WTC11 (cell line): ENCODE measurements at places on chromosomes 7 and 10. TPM values are rescaled to one million over a fixed set of nuclear protein-coding genes. Genes with fewer than 3 reads are reported as not detected.

DNA sequence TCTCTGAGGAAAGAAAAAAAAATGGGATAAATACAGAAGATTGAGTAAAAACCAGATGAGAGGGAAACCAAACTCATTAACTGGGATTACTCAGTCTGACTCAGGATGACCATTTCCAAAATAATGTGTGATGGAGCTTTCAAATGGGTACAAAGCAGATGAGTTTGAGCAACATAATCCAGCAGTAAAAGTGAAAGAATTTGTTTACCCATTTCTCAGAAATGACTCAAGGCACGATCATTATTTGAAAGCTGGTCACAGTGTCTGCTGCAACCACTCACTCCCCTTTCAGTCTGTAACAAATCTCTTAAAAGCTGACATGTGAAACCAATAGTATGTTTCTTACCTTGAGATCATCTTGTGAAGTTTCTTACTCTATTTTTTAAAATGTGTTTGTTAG, 104.7 kb upstream of the KLF14 start:
- no peaks in the 10 kb centered on the region for H3K36me3 ChIP-seq
- no peaks in the 10 kb centered on the region; the same call in 1 of the 2 replicates for H3K27me3 ChIP-seq
- H3K27ac ChIP-seq, result no peak overlapping the region
- H3K4me3 ChIP-seq, result no peak overlapping the region

DNA sequence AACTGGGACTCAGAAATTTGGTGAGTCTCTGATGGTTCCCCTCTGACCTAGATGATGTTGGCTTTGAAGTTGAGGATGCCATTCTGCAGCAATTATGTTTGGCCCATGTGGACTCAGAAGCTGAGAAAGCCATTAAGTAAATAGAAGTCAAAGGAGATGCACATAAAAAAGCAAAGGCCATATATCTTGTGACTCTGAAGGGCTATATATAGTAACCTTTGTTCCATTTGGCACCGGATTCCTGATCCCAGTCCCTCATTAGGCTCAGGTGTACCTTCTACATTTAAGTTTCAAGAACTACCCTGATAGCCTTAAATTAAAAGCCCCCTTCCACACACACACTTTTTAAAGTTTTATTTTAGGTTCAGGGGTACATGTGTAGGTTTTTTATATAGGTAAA, 50.0 kb upstream of the PDK4 start:
- DNase-seq, result no peak
- no peaks in the 10 kb centered on the region for H3K4me1 ChIP-seq
- no peaks in the 10 kb centered on the region for H3K36me3 ChIP-seq

DNA sequence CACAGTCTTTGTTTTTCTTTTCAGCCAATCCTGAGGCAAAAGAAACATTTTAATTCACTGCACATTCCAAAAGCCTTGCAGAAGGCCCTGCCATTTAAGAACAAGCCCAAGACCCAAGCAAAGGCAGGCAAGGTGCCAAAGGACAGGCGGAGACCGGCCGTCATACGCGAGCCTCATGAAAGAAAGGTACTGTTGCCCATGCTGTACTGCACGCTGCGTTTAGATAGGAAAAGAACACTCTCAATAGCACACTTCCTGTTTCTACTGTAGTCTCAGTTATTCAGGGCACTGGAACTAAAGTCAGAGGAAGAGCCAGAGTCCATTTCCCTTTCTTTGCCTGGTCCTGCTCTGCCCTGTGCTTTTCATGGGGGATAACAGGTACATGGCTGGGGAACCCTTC, 47.6 kb downstream of the BMS1 start:
- peaks cover 39% of the 10 kb centered on the region for H3K4me1 ChIP-seq
- no peak for DNase-seq
- peaks cover 37% of the 10 kb centered on the region for H3K36me3 ChIP-seq
- H3K4me3 ChIP-seq, result no peak overlapping the region
- H3K27me3 ChIP-seq, result no peaks in the 10 kb centered on the region

- H3K36me3 ChIP-seq, result peaks cover 41% of the 10 kb centered on the region
- no peak for DNase-seq
- H3K27ac ChIP-seq, result no peak overlapping the region
- H3K4me3 ChIP-seq, result no peak overlapping the region
Measured at GRCh38 chr10:89653410-89653869, 8.4 kb upstream of the PANK1 start.

- H3K36me3 ChIP-seq, result no peaks in the 10 kb centered on the region
- no peak overlapping the region for H3K27ac ChIP-seq
- no peaks in the 10 kb centered on the region for H3K27me3 ChIP-seq
Measured at GRCh38 chr10:23376229-23376655, 31.6 kb upstream of the C10orf67 start.

DNA sequence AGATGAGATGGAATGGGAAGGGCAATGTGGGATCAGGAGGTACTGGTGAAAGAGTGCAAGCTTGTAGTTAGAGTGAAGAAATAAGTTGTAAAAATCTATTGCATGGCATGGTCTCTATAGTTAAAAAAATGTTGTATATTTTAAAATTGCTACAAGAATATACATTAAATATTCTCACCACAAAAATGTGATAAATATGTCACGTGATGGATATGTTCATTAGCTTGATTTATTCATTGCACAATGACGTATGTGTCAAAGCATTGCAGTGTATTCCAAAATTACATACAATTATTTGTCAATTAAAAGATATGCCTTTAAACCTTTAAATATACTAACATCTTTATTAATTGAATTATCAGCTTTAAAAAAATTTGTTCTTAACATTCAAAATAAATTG, 1607.1 kb downstream of the REEP3 start:
- H3K4me1 ChIP-seq, result no peaks in the 10 kb centered on the region
- H3K27ac ChIP-seq, result no peak overlapping the region
- no peaks in the 10 kb centered on the region for H3K27me3 ChIP-seq
- no peak overlapping the region for H3K4me3 ChIP-seq
- no peaks in the 10 kb centered on the region for H3K36me3 ChIP-seq
- DNase-seq, result no peak

DNA sequence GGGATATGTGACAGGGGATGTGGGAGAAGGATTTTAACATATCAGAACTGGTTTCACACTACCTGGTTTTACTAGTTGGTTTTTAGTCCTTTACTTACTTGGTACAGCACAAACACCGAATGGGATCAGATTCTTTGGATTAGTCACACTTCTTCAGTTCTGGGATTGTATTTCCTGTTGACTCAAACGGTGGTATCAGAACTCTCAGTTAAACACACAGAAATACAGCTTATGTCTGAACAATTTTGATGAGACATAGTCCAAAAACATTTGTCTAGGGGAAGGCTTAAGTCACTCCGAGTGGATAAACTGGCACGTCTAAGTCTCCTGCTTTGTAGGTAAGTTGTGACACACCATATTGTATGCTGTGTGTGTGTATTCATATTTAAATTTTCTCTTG, 480.5 kb downstream of the PHTF2 start:
- DNase-seq, result no peak
- H3K36me3 ChIP-seq, result no peaks in the 10 kb centered on the region
- H3K4me1 ChIP-seq, result peaks cover 24% of the 10 kb centered on the region
- no peak overlapping the region for H3K27ac ChIP-seq

- no peaks in the 10 kb centered on the region for H3K27me3 ChIP-seq
- peaks cover 30% of the 10 kb centered on the region for H3K4me1 ChIP-seq
- no peak for DNase-seq
- peaks cover 32% of the 10 kb centered on the region for H3K36me3 ChIP-seq
- no peak overlapping the region for H3K4me3 ChIP-seq
- no peak overlapping the region for H3K27ac ChIP-seq
Measured at GRCh38 chr10:132326344-132326889, 5.6 kb upstream of the LRRC27 start.

DNA sequence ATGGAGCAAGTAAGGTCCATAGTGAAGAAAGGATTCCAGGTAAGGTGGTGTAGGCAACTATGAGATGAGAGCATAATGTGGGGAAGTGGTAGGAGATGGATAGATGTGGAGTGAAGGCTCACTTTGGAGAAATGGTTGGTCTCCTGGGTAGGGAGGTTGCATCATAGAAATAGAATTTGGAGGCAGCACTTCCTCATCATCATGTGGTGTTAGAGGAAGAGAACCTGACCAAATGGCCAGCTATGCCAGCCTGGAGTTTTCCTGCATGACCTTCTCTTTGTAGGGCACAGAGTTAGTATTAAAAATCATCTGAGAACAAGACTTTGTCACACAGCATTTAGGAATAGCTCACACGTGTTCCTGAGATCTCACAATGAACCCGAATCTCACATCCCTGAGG, 126.7 kb upstream of the CXCL12 start:
- no peaks in the 10 kb centered on the region for H3K4me1 ChIP-seq
- H3K27me3 ChIP-seq, result no peaks in the 10 kb centered on the region
- no peaks in the 10 kb centered on the region for H3K36me3 ChIP-seq
- DNase-seq, result no peak

DNA sequence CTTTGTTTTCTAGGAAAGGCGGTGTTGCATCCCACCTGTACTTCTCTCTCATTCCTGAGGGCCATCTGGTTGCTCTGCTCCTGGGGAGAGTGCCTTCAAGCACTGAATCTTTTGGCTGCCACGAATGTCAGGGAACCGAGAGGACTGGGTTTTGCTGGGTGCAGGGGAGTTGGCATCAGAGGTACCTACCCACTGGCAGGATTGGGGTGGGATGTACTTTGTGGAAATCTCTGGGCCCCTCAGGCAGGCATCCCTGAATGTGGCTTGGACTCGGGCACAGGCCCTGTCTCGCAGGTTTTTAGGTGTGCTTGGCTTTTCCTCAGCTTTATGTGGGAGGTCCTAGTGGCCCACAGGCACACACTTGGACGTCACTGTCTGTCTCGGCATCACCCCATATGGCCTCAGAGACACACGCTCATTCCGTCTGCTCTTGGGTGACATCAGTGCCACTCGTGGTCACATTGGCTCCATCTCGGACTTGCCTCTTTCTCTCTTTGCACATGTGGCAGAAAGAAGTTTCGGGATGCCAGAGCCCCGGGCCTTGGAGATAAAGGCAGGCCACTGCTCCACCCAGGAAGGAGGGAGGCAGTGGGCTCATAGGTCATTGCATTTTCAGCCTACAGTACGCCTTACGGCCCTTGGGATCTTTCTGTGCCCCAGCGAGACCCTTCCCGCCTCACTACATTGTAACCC, 325.6 kb downstream of the ZNF716 start:
- H3K36me3 ChIP-seq, result peaks cover 79% of the 10 kb centered on the region
- peaks cover 36% of the 10 kb centered on the region for H3K27me3 ChIP-seq
- no peak for DNase-seq
- H3K4me3 ChIP-seq, result no peak overlapping the region

DNA sequence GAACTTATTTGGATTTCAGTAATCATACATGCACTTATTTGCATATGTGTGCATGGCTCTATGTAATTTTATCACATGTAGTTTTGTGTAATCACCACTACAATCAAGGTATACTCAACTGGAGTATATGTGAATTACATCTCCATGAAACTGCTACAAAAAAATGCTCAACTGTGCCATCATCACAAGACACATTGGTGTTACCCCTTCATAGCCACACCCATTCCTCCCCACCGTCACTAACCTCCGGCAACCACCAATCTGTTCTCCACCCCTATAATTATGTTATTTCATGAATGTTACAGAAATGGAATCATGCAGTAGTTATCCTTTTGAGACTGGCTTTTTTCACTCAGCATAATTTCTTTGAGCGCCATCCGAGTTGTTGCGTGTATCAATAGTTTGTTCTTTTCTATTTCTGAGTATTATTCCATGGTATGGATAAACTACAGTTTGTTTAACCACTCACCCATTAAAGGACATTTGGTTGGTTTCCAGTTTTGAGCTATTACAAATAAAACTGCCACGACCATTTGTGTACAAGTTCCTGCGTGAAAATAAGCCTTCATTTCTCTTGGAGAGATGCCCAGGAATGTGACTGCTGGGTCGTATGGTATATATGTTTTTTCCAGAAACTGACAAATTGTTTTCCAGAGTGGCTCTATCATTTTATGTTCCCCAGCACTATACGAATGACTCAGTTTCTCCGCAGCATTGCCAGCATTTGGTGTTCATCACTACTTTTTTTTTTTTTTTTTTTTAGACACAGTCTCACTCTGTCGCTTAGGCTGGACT, 11.3 kb upstream of the SMO start:
- H3K4me3 ChIP-seq, result no peak overlapping the region
- peaks cover 4% of the 10 kb centered on the region for H3K36me3 ChIP-seq
- no peak for DNase-seq
- H3K4me1 ChIP-seq, result no peaks in the 10 kb centered on the region
- H3K27me3 ChIP-seq, result no peaks in the 10 kb centered on the region; the same call in 1 of the 2 replicates
- H3K27ac ChIP-seq, result no peak overlapping the region

DNA sequence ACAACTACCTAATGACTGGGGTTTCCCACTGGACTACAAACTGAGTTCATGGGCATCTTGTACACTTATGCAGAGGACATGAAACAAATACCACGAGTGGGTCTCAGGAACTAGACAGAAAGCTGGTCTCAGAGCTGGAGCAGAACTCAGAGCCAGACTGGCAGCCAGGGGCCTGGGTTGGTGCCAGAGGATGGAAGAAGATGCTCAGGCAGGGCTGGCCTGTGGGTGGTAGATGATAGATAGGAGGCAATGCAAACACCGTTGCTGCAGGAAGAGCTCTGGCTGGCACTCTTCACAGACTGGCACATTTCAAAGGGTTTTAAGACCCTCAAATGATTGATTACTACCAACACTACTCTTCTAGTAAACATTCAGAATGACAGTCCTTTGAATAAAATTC, 28.8 kb downstream of the ENO4 start:
- no peak for DNase-seq
- H3K27me3 ChIP-seq, result no peaks in the 10 kb centered on the region
- H3K27ac ChIP-seq, result no peak overlapping the region

- no peaks in the 10 kb centered on the region for H3K4me1 ChIP-seq
- H3K36me3 ChIP-seq, result no peaks in the 10 kb centered on the region
- no peaks in the 10 kb centered on the region; the same call in 1 of the 2 replicates for H3K27me3 ChIP-seq
- no peak overlapping the region for H3K27ac ChIP-seq
- no peak for DNase-seq
- H3K4me3 ChIP-seq, result no peak overlapping the region
Measured at GRCh38 chr7:38294926-38295325, 21.5 kb upstream of the TARP start.

GRCh38 chr7:52842202-52842900, 193.1 kb upstream of the POM121L12 start:
- no peaks in the 10 kb centered on the region; the same call in 1 of the 2 replicates for H3K36me3 ChIP-seq
- H3K4me3 ChIP-seq, result no peak overlapping the region
- H3K27me3 ChIP-seq, result no peaks in the 10 kb centered on the region

DNA sequence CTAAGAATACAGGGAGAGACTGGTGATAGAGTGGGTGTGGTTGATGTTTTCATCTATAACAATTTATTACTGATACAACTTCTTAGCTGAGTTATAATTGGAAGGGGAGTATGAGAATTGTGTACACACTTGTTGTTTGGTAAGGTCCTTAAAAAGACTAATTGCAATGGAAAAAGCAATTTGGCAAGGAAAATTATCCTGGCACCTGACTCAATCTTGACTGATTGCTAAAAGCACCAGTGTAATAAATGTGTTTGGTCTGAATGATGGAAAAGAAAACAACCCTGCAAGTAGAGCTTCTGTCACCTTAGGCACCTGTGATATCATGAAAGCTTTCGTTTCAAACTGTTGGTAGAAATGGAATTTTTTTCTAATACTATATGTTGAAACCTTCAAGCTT, 6.7 kb upstream of the GSDME start:
- DNase-seq, result no peak
- peaks cover 8% of the 10 kb centered on the region; the same call in 1 of the 2 replicates for H3K4me1 ChIP-seq
- no peak overlapping the region for H3K4me3 ChIP-seq
- H3K27me3 ChIP-seq, result peaks cover 22% of the 10 kb centered on the region

The ABCC2 gene
- total RNA-seq, result 0.53 to 0.87 TPM (median 0.57 TPM) in 3 replicates

The SVOPL gene
- total RNA-seq, result 1.9 to 2.7 TPM (median 2.2 TPM) in 3 replicates

The PRXL2A gene
- 46.6 to 56.5 TPM (median 52.4 TPM) in 3 replicates for total RNA-seq

The WEE2 gene
- total RNA-seq, result 0.04 to 0.07 TPM in 2 of 3 replicates, not detected in the other
